ENCODE measurements at places on chromosomes 1 and 21.
A peak's percentile ranks its signal among the peaks of the same experiment; 100 is the strongest.

DNA sequence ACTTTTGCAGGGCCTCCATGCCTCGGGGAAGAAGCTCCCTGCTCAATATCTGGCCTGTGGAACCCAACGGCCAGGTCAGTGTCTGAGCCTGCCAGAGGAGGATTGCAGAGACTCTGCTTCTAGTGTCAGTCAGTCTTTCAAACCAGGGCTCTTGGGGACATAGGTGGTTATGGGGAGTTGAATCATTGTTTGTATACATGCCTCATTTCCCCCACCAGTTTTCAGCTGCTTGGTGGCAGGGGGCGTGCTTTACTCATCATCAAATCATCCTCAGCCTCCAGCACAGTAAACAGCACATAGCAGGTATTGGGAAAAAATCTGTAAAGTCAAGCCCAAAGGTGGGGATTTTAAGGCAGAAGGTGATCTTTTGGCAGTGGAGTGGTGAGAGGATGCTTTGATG is 17.4 kb upstream of the FAM89A start:
- DNase-seq: no peak
- peaks cover 13% of the 10 kb centered on the region for H3K4me1 ChIP-seq
- H3K27ac ChIP-seq: no peak overlapping the region
- no peak overlapping the region for H3K4me3 ChIP-seq
- no peaks in the 10 kb centered on the region for H3K36me3 ChIP-seq
- no peaks in the 10 kb centered on the region for H3K27me3 ChIP-seq

DNA sequence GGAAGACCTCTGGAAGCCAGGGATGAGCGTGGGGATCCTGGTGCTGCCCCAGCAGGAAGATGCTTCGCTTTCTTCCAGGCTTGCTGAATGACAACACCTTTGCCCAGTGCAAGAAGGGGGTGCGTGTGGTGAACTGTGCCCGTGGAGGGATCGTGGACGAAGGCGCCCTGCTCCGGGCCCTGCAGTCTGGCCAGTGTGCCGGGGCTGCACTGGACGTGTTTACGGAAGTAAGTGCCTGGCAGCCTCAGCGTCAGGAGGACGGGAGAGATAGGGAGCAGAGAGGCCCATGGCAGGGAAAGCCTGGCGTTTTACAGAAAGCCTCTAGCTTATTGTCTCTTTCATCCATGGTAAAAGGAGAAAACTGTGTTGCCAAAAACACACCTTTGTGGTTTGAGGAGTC is 23.5 kb downstream of the PHGDH start:
- H3K4me3 ChIP-seq: no peak overlapping the region
- no peaks in the 10 kb centered on the region for H3K27me3 ChIP-seq
- no peak overlapping the region for H3K27ac ChIP-seq
- DNase-seq: no peak
- H3K36me3 ChIP-seq: peaks cover 46% of the 10 kb centered on the region

- peaks cover 13% of the 10 kb centered on the region for H3K4me1 ChIP-seq
- DNase-seq: no peak
- no peak overlapping the region for H3K27ac ChIP-seq
- peaks cover 3% of the 10 kb centered on the region for H3K36me3 ChIP-seq
These were observed 9.0 kb downstream of the ITPKB start for GRCh38 chr1:226730071-226730470.

DNA sequence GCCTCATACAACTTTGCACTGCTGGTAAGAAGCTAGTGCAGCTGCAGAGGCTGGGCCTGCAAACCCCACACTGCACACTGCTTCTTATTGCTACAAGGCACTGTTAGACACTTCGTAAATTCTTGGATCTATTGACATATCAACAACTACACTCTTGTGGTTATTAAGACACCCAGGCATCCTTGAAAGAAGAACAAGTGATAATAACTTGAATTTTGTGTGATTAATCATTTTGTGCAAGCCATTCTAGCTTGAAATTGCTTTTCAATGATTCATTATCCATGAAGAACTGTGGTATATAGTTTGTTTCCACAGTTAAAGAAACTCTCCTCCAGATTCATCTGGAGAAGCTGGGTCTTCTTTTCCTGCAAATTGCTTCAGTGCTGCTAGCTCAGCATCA is 33.7 kb upstream of the IFI44L start:
- H3K4me1 ChIP-seq: no peaks in the 10 kb centered on the region
- no peak overlapping the region for H3K4me3 ChIP-seq
- DNase-seq: no peak
- H3K36me3 ChIP-seq: no peaks in the 10 kb centered on the region
- no peaks in the 10 kb centered on the region for H3K27me3 ChIP-seq
- H3K27ac ChIP-seq: no peak overlapping the region

DNA sequence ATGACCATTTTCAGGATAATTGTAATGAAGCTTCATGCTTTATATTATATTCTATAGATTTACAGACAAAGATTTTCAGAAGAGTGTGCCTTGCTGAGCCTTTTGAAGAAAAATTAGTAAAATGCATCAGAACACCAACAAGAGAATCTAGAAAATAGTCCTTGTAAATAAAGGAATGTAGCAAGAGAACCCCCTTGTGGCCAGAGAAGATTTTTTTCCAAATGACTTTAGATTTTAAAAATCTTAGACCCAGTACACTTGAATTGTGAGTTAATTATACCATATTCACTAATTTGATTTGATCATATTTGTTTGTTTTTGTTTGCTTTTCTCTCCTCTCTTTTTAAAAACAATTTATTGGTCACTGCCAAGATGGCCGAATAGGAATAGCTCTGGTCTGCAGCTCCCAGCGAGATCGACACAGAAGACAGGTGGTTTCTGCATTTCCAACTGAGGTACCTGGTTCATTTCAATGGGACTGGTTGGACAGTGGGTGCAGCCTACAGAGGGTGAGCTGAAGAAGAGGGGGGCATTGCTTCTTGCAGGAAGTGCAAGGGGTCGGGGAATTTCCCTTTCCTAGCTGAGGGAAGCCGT is 12.8 kb upstream of the IFI44L start:
- H3K36me3 ChIP-seq: no peaks in the 10 kb centered on the region
- DNase-seq: no peak
- H3K4me3 ChIP-seq: no peak overlapping the region

DNA sequence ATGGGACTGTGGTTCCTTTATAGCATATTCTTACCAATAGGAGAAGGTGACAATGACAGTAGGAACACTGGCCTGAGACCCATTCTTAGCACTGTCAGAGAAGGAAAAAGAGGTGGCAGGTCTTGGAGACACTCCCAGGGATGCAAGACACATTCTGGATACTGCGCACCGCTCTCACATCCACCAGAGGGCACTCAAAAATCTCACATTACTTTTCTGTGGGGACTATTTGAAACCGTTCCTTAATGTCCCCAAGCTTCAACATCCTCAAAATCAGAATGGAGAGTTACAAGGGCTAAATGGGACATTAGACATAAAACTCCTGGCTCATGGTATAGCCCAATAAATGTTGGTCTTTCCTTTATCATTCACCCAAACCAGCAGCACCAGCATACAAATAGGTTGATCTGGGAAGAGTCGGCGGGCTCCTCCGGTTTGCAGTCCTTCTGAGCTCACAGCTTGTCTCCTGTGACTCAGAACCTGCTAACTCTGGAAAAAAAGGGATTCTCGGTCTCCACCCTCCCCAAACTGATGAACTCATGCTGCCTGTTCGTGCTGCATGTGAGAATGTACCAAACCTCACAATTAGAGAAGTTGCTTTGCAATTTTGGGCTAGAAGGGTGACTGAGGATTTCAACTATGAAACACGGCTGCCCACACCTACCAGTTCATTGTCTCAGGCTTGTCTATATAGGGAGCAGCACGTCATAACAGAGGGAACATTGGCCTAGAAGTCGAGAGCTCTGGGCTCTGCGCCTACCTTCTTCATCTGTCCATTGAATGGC is 40.2 kb downstream of the IL12RB2 start:
- no peak overlapping the region for H3K27ac ChIP-seq
- H3K36me3 ChIP-seq: no peaks in the 10 kb centered on the region
- no peak overlapping the region for H3K4me3 ChIP-seq

DNA sequence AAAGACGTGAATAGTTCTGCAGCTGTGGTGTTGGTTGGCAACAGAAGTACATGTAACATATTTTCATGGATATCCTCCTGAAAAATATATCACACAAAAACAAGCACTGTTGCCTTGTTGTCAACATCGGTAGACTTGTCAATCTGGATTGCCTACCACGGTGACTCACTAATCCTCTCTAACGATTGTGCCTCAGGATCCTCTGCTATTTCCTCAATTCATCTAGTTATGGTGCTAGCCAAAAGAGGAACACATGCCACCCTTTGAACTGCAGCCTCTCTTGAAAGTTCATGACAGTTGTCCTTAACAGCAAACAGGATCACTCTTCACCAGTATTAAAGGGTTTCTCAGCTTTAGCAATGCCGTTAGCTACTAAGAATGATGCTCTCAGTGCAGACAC is 25.7 kb downstream of the RASAL2 start:
- H3K27me3 ChIP-seq: no peaks in the 10 kb centered on the region
- no peak overlapping the region for H3K4me3 ChIP-seq
- no peak overlapping the region for H3K27ac ChIP-seq
- no peak for DNase-seq
- no peaks in the 10 kb centered on the region for H3K36me3 ChIP-seq

- no peak overlapping the region for H3K4me3 ChIP-seq
- H3K27me3 ChIP-seq: no peaks in the 10 kb centered on the region
- no peak overlapping the region for H3K27ac ChIP-seq
- H3K36me3 ChIP-seq: peaks cover 5% of the 10 kb centered on the region
These were observed 108.5 kb downstream of the SDCCAG8 start for GRCh38 chr1:243364330-243364729.

DNA sequence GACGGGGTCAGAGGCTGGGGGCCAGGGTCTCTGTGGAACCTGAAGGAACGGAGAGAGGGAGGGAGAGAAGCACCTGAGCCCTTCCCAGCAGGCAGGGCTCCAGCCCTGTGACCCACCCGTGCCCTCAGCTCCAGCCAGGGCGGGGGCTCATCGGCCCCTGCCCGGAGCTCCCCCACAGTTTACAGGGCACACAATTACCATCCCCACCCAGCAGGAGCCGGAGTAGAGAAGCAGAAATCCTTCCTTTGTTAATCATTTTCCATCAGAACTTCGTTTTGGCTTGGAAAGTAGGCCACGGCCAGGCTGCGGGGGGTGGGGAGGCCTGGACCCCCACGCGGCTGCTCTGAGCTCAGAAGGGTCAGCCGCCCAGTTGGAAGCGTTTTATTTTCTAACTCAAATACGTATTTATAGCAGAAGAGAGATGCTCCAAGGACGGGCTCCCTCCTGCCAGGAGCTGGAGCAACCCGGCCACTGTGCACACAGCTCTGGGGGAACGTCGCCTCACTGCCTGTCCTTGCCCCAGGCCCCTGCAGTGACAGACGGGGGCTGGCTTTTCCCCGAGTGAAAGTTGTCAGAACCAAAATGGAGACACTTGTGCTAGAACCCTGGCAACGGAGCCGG is 42.7 kb upstream of the ADARB1 start:
- peaks cover 4% of the 10 kb centered on the region for H3K27me3 ChIP-seq
- H3K4me3 ChIP-seq: no peak overlapping the region
- H3K27ac ChIP-seq: no peak overlapping the region
- peaks cover 52% of the 10 kb centered on the region for H3K4me1 ChIP-seq
- no peak for DNase-seq

DNA sequence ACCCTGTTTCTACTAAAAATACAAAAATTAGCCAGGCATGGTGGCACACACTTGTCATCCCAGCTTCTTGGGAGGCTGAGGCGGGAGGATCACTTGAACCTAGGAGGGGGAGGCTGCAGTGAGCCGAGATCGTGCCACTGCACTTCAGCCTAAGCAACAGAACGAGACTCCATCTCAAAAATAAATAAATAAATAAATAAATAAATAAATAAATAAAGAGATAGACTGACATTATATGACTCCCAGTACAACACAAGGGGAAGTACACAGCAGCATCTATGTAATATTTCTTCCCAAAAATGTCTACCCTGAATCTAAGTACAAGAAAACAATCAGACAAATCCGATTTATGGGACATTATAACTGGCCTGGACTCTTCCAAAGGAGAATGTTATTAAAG is 35.1 kb downstream of the LUZP1 start:
- H3K27ac ChIP-seq: no peak overlapping the region
- H3K4me3 ChIP-seq: no peak overlapping the region
- no peaks in the 10 kb centered on the region for H3K4me1 ChIP-seq
- no peak for DNase-seq
- no peaks in the 10 kb centered on the region for H3K27me3 ChIP-seq

DNA sequence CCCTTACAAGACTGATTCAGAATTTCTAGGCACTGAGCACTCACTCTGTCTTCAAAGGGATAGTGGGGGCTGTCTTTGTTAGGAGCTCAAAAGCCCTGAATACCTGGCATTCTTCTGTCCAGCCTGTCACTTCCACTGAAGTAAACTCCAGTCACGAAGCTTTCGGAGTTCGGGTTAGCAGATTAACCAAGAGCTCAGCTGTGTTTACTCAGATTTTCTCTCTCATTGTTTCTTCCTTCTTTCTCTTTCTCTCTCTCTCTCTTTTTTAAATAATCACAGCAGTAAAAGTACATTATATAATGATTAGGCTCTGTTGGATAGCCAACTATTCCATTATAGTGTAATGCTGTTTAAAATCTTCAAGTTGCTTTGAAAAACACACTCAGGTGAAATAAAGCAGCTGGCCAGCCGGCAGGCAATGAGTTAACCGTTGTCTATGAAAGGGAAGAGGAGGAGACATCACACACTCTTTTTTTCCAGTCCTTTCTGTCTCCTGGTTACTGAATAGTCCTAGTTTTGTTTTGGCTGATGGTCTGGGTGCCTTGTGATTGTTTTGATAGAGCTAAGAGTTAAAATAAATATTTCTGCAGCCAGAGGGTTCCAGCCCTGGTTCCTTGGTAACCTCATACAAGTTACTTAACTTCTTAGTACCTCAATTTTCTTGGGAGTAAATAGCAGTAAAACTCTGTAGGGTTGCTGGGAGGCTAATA is 89.8 kb downstream of the ADSS2 start:
- peaks cover 4% of the 10 kb centered on the region for H3K4me1 ChIP-seq
- peak overlapping the region; percentile 25 for H3K27ac ChIP-seq

GRCh38 chr1:167175901-167176300 is 44.8 kb upstream of the POU2F1 start:
- H3K27ac ChIP-seq: no peak overlapping the region
- no peak overlapping the region for H3K4me3 ChIP-seq
- H3K4me1 ChIP-seq: no peaks in the 10 kb centered on the region
- DNase-seq: no peak
- no peaks in the 10 kb centered on the region for H3K27me3 ChIP-seq
- H3K36me3 ChIP-seq: no peaks in the 10 kb centered on the region

- no peak overlapping the region for H3K27ac ChIP-seq
- H3K36me3 ChIP-seq: peaks cover 12% of the 10 kb centered on the region
These were observed 556 bp downstream of the WDR77 start for GRCh38 chr1:111448482-111448917.

DNA sequence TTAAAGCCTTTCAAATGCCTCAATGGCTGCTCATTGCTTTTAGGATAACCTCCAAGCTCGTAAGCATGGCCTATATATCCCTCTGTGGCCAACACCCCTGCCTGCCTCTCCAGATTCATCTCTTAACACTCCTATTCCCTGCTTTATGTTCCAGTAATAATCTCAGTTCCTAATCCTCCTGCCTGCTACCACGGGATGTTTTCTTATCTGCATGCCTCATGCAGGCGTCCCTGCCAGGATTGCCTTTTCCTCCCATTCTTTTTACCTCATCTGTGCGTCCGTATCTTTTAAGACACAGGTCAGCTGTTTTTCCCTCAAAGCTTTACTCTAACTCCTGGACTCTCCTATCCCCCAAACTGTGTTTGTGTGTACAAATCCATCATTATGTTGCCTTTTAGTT is 36.1 kb downstream of the ZBTB40 start:
- H3K4me3 ChIP-seq: no peak overlapping the region
- H3K27ac ChIP-seq: no peak overlapping the region
- no peaks in the 10 kb centered on the region for H3K36me3 ChIP-seq
- DNase-seq: no peak
- H3K27me3 ChIP-seq: no peaks in the 10 kb centered on the region
- no peaks in the 10 kb centered on the region for H3K4me1 ChIP-seq

GRCh38 chr21:33881689-33882440 is 33.7 kb downstream of the ATP5PO start:
- DNase-seq: no peak
- H3K27me3 ChIP-seq: no peaks in the 10 kb centered on the region
- H3K4me1 ChIP-seq: peaks cover 16% of the 10 kb centered on the region
- peak overlapping the region; percentile 76 for H3K27ac ChIP-seq
- no peak overlapping the region for H3K4me3 ChIP-seq

Data from spinal cord (tissue), 10 donors.